ENCODE measurements at places on chromosomes 1 and 21. TPM values are rescaled to one million over a fixed set of nuclear protein-coding genes. Genes with fewer than 3 reads are reported as not detected.

GRCh38 chr1:226656201-226656600 lies 82.9 kb downstream of the ITPKB start:
- peak; percentile 54 for DNase-seq

DNA sequence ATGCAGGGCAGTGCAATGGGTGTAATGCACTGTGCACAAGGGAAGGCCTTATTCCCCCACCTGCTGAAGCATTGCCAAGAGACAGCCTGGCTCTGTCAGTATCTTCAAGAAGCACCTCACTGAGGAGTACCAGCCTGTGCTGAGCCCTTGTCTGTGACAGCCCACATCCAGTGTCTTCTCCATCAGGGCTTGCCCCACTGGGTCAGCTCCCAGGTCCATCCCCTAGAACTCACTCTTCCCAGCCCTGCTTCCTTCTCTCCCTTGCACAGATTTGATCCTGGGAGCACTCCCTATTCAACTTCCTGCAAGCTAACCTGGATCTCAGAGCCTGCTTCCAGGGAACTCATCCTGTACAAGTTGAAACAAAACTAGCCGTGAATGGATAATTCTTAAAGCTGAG lies 33.6 kb upstream of the IFNGR2 start:
- no peak for DNase-seq

- DNase-seq, result no peak
Observed at GRCh38 chr1:178607718-178608408, 95.0 kb downstream of the TEX35 start.

DNA sequence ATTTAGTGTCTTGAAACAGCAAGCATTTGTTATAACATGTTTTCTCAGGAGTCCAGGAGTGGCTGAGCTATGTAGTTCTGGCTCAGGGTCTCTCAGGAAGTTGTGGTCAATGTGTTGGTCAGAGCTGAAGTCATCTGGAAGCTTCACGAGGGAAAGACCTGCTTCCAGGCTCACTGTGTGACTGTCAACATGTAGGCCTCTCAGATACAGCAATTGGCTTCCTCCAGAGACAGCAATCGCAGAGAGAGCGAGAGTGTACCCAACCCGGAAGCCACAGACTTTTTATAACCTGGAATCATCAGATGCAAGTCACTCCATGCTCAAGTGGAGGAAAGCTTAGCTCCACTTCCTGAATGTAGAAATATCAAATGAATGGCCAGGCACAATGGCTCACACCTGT lies 40.9 kb downstream of the TNFRSF9 start:
- no peak for DNase-seq

DNA sequence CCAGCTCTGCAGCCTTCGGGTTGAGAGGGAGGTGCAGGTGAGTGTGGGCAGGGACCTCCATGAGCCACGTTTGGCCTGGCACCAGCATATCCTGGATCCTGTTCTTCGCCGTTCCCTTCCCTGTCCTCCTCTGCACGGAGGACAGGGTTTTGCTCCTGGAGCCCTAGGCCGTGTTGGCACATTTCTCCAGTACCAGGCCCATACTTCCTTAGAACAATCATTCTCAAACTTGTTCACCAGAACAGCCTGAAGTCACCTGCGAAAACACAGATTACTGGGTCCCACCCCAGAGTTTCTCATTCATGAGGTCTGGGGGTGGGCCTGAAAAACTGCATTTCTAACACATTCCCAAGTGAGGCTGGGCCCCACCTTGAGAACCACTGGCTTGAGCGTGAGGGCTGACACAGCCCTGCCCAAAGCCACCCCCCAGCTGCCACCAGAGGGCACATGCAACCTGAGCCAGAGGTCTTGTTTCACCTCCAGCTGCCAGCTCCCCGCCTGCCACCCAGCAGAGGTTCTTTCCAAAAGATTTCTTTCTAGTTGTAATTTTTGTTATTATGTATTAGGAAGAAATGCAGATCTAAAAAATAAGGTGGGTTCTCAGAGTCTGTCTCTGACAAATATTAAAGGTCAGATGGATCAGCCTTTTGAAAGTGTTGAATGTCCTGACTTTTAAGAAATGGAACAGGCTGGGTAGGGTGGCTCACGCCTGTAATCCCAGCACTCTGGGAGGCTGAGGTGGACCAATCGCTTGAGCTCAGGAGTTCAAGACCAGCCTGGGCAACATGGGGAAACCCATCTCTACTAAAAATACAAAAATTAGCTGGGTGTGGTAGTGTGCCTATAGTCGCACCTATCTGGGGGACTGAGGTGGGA lies 39.6 kb upstream of the LDLRAP1 start:
- peak; percentile 82 for DNase-seq

GRCh38 chr1:37704966-37705365 lies 12.7 kb downstream of the CDCA8 start:
- no peak for DNase-seq

DNA sequence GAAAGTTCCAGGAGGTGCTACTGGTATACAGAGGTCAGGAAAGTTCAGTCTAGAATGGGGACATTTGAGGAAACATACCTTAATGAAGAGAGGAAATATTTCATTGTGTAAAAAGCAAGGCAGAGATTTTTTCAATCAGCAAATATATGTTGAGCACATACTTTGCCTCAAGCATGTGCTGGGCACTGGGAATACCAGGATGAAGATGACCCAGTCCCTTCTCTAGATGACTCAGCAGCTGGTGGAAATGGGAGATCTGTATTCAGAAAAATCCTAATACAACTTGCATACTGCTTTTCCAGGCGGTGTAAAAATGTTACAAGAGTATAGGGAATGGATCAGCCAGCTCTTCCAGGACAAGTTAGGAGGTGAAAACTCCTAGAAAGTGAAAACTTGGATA lies 229.3 kb downstream of the FGGY start:
- DNase-seq, result no peak

- DNase-seq, result peak; percentile 61
Observed at GRCh38 chr1:91650764-91651163, 150.1 kb downstream of the CDC7 start.

DNA sequence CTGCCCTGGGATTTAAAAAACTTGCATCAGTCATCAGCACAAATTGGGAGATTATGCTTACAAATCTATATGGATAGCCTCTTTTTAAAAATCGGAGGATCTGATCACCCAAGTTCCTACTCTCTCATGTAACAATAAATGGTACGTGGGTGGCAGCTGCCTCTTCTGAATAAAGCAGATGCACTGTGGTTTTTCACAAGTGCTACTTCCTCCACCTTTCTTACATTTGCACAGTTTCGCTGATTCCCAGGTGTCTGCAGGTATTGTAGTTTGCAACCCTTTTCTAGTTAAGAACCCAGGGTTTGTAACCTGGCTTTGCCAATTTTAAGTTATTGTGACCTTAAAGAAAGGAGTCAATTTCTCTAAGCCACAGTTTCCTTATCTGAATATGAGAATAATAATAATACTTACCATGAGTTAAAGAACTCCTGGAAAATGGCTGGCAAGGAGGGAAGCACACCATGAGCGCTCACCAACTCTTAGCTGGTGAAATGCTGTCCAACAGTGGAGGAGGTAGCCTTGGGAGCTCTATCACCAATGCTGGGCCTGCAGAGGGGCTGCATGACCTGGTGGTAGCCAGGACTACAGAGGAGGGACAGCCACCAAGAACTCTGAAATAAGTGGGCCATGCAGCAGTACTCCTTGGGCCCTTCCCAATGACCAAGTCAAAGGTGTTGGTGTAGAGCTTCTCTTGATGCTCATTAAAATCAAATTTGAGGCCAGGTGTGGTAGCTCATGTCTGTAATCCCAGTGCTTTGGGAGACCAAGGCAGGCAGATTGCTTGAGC lies 30.2 kb upstream of the KCNA2 start:
- no peak for DNase-seq

- DNase-seq, result no peak
Observed at GRCh38 chr1:64072089-64072793, 131.2 kb upstream of the UBE2U start.

- DNase-seq, result no peak
Observed at GRCh38 chr1:231678011-231678432, 51.4 kb downstream of the DISC1 start.

GRCh38 chr1:6005276-6005917 lies 13.2 kb upstream of the NPHP4 start:
- DNase-seq, result no peak

GRCh38 chr1:210222340-210223006 lies 10.1 kb upstream of the SERTAD4 start:
- DNase-seq, result peak; percentile 50

LGALS8 gene
- 39.2 TPM for total RNA-seq

PDC gene
- total RNA-seq, result not detected

LYPD8 gene
- total RNA-seq, result 366 TPM

MX2 gene
- 3.8 TPM for total RNA-seq

SHISAL2A gene
- total RNA-seq, result 0.45 TPM

LRRC47 gene
- 41.5 TPM for total RNA-seq

LRRC3 gene
- 2.5 TPM for total RNA-seq
